ENCODE measurements at places on chromosomes 5 and 9.

GRCh38 chr5:149298842-149299404 is 27.3 kb downstream of the AFAP1L1 start:
- DNase-seq, result no peak

- no peak for DNase-seq
These were observed 98.0 kb upstream of the NR3C1 start for GRCh38 chr5:143501310-143502044.

DNA sequence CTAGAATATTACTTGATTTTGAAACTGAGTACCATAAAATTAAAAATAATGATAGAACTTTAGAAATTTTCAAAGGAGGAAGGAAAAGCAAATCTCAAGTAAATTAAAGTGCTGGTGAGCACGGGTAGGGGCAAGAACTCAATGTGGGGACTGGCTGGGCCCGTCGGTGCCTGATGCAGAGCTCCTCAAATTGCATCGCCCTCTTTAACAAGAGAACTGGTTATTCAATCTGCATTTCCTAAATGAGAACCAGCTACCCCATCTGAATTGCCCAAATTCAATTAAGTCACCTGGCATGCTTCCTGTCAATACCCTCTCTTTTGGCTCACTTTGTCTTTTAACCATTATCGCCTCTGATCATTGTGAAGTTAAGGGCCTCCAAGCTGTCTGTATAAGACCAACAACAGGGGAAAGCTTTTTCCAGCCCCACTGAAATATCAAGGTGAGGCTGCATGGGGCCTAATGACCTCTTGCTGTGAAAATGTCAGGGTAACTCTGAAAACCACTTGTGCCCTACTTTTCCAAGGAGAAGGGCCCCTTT is 316.7 kb downstream of the SLIT3 start:
- DNase-seq, result no peak

DNA sequence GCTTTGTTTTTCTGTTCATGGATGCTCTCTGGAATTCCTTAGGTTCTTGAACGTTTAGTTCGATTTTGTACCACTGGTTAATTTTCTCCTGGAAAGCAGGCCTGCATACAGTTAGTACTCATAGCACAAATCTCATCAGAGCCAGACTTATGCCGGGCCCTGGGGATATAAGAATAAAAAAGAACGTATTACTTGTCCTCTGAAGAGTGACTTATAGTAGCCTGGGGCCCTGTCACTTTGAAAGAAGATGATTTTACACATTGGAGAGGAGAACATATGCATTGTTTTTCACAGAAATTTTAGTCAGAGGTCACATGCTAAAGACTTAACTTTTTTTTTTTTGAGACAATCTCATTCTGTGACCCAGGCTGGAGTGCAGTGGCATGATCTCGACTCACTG is 50.3 kb downstream of the ZNF462 start:
- DNase-seq, result no peak

- DNase-seq, result no peak
These were observed 59.6 kb downstream of the NEURL1B start for GRCh38 chr5:172700365-172701290.
